ENCODE measurements at places on chromosomes 3 and 15.

DNA sequence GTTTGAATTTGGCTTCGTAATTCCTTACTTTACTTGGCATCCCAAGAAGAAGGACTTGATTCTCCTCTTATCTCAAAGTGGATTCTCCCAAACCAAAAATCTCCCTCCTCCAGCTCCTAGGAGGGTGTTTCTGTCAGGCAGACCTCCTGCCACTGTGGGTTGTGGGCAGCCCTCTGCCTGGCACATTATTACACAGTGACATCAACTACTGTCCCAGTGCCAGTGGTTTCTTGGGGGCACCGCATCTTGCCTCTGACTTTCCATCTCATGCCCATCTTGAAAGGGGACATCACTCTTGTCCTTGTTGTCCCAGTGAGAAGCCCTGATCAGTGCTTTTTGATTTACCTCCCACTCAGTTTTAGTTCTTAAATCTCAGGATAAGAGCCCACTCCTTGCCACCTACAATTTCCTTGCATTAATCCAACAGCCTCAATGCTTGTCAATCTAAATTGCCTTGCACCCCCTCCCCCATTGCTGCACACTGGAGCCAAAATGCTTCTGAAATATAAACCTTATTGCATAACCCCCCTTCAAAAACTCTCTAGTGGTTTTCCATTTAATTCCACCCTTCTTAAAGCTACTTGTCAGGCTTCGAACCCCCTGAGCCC lies 81.0 kb downstream of the TRAK1 start:
- DNase-seq = no peak

DNA sequence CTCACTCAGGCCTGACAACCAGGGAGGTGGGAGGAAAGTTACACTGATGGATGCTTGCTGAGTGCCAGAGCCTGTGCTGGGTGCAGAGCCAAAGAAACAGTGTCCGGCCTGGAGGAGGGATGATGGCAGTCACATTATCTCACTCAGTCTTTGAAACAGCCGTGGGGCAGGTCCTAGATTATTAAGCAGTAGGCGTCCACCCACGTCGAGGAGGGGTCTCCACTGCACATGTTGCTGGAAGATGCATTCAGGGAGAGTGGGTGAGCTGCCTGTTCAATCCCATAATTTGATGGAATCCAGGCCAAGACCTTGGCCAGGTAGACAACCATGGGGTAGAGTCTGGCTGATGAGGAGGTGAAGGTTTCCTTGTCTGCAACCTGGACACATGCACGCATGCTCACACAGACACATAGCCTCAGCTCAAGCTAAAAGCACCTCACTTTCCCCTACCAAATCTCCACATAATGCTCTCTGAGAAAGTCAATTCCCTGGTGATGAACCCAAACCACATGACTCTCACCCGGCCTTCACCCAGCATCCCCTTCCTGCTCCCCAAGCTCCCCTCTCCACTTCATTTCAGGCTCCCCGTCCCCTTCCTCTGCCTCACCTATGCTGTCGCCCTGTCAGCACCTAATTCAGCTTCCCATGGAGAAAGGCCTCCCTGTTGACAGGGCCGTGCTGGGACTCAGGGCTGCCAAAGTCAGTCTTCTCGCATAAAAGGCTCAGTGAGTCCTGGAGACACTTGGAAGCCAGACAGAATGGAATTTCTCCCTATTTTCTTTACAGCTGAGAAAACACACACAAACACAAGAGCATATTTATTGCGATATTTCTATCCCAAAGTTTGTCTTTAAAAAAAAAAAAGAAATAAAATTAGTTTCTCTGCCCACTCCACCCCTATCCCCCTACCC lies 29.8 kb downstream of the ACAN start:
- no peak for DNase-seq

DNA sequence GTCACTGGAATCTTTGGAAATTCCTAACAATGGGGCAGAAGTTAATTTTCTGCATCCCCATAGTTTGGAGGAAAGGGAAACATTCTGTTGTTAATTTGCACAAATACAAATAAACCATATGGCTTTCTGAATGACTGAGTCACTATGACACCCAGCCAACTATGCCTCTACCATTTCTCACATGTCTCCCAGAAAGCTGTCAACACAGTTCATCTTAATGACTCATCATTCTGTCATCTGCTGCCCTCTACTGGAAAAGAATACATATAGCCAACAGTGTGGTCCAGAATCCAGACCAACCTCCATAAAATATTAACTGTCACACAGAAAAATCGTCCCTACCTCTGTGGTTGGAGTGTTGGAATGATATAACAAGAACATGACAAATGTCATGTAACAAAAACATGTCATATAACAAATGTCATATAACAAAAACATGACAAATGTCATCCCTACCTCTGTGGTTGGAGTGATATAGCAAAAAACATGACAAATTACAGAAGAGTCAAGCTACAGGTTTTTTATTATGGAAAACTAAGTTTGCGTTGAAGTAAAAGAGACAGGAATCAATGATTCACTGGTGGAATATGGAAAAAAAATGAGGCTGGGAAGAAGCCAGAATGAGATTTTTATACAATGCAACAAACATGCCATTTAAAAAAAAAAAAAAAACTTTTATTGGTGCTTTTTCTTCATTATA lies 47.7 kb upstream of the GYG1 start:
- peak; percentile 56 for DNase-seq

GRCh38 chr3:169513672-169514071 lies 149.8 kb downstream of the MECOM start:
- DNase-seq = no peak

DNA sequence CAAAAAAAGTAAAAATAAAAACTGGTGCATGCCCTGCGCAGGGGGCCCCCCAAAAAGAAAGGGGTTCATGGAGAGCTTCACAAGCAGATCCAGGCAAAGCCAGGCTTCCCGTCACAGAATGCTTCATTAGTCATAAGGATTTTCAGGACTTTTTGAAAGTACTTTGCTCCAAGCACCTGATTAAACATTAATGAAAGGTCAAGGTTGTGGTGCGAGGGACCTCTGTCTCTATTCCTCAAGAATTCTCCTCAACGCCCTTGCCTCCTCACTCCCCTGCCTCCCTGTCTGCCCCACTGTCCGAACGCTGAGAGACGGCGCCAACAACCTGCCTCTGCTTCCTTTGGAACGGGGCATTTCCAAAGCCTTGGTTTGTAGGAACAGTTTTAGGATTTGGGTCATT lies 240.1 kb upstream of the IGF1R start:
- DNase-seq = no peak

GRCh38 chr15:45137703-45138102 lies 7.9 kb downstream of the DUOX1 start:
- no peak for DNase-seq

- DNase-seq = no peak
Observed at GRCh38 chr3:39839484-39839883, 30.1 kb downstream of the MYRIP start.

GRCh38 chr3:49271047-49271446 lies 6.0 kb downstream of the C3orf62 start:
- DNase-seq = no peak

DNA sequence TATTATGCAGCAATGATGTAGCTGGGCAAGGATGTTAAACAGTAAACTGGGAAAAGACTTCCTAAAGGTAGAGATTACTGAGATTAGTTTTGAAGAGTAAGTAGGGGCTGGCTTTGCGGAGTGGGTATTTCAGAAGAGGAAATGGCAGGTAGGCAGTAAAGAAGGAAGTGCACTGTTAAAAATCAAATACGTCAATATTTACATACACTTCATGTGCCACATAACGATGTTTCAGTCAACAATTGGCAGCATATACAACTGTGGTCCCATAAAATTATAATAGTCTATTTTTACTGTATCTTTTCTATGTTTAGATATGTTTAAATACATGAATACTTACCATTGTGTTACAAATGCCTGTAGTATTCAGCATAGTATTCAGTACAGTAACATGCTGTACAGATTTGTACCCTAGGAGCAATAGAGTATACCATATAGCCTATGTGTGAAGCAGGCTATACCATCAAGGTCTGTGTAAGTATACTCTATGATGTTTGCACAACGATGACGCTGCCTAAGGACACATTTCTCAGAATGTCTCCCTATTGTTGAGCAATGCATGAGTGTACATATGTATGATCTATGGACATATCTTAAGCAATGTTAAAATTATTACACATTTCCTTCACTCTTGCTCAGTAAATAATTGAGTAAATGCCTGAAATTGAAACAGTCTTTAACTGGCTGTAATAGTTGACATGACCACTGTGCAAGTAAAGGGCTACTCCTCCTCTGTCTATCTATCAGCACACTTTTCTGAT lies 196.7 kb downstream of the ISL2 start:
- DNase-seq = no peak

GRCh38 chr15:40506964-40507571 lies 36.3 kb downstream of the CHST14 start:
- no peak for DNase-seq

- DNase-seq = no peak
Observed at GRCh38 chr15:53974813-53975212, 3.4 kb upstream of the UNC13C start.

- no peak for DNase-seq
Observed at GRCh38 chr15:22811640-22812039, 25.2 kb downstream of the NIPA1 start.

DNA sequence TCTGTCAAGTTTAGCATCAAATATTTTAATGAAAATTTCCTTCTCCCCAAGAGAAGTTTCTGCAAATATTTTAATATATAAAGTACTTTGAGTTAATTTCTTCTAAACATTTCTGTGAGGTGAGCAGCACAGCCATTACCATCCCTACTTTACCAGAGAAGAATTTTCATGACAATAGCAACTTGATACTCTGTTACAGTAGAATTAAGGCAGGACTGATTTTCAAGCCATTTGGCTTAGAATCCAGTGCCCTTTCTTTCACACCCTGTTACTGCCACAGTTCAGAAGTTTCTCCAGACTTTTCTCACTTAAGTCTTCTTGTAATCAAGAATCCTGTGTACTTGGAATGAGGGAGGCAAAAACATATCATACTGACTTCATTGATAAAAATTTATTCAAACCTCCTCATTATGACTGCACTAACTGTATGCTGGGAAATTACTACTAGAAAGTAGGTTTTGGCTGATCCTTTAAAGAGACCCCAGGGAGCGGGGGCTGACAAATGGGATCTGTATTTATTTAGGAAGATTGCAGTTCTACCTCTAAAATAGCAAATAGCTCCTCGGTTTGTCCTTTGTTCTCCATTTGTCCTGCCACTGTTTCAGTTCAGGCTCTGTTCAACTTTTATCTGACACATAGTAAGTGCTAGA lies 557.0 kb upstream of the SGO1 start:
- DNase-seq = no peak

- DNase-seq = no peak
Observed at GRCh38 chr3:170864525-170865208, 5.3 kb downstream of the RPL22L1 start.

- peak; percentile 83 for DNase-seq
Observed at GRCh38 chr15:60751985-60752952, 273.3 kb upstream of the ICE2 start.

- DNase-seq = no peak
Observed at GRCh38 chr3:30266524-30266923, 339.9 kb upstream of the TGFBR2 start.

- no peak for DNase-seq
Observed at GRCh38 chr3:14803981-14804834, 14.6 kb upstream of the FGD5 start.

DNA sequence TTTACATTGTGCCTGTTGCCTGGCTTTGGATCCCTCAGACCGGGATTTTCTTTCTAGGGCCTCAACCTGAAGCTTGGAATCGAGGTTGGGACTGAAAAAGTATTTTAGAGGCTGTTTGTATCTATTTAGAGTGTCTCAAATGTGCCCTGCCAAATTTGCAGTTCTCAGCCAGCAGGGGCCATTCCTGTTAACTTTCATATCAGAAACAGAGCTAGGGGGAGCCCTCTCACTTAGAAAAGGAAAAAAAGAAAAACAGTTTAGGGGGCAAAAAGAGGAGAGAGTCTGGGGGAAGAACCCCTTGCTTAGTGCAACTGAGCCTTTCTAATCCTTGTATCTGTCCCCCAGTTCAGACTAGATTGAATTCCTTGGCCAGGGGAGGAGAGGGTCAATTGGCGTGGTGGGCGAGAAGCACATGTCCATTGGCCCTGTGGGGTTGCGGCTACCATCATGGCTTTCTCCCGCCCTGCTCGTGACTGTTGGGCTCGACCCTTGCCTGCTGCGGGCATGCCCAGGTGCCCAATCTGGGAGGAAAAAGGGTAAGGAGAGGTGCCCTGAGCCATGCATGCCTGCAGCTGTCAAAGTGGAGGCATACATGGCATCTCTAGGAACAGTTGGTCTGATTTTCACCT lies 101.6 kb downstream of the CFAP44 start:
- DNase-seq = no peak

GRCh38 chr3:180321534-180321933 lies 280.4 kb upstream of the TTC14 start:
- DNase-seq = no peak

GRCh38 chr3:31124373-31124772 lies 229.9 kb upstream of the GADL1 start:
- no peak for DNase-seq

- no peak for DNase-seq
Observed at GRCh38 chr3:169835533-169835932, 22.8 kb upstream of the LRRC34 start.

- no peak for DNase-seq
Observed at GRCh38 chr3:111482574-111482973, 59.4 kb upstream of the CD96 start.

GRCh38 chr15:67068710-67069400 lies 3.5 kb downstream of the SMAD3 start:
- no peak for DNase-seq

- DNase-seq = no peak
Observed at GRCh38 chr3:21747376-21747775, 3.6 kb downstream of the ZNF385D start.

GRCh38 chr15:46685096-46685495 lies 1032.2 kb upstream of the SEMA6D start:
- DNase-seq = no peak

- DNase-seq = no peak
Observed at GRCh38 chr3:150237490-150237889, 170.6 kb upstream of the TSC22D2 start.

GRCh38 chr3:112813723-112814171 lies 32.9 kb downstream of the CD200R1L start:
- no peak for DNase-seq

- no peak for DNase-seq
Observed at GRCh38 chr3:120428924-120429323, 21.9 kb downstream of the FSTL1 start.

GRCh38 chr15:70018646-70019600 lies 78.8 kb downstream of the TLE3 start:
- DNase-seq = no peak

Measured in brain pericyte (primary cell).